ENCODE measurements at places on chromosomes 6 and 20. TPM values are rescaled to one million over a fixed set of nuclear protein-coding genes. Genes with fewer than 3 reads are reported as not detected.

DNA sequence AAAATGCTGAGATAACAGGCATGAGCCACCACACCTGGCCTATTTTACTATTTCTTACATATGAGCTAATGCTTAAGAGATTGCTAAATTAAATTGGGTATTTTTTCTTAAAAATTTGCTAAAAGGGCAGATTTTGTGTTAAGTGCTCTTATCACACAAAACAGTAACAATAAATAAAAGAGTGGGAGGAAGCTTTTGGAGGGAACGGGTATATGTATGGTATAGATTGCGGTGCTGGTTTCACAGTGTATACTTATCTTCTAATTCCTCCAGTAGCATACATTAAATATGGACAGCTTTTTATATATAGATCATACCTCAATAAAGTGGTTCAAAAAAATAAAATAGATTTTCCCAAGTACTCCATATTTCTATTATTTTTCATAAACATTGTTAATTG is 39.4 kb upstream of the FABP7 start:
- ATAC-seq = no peak

DNA sequence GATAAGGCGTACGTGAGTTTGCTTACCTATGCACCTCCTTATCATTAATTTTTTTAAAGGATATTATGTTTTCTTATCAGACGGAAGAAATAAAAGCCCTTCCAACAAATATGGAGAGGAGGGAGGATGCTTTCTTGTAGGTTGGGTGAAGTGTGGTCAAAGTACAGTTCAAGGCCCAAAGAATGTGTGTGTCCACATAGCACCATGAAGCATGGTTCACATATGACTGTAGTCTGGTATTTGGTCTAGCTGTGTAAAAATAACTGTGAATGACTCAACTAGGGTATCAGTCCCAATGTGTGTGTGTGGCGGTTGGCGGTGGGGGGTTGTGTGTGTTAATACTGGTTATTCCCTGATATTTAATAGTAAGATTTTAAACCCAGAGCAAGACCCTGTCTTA is 212.7 kb downstream of the TMEM242 start:
- no peak for ATAC-seq

GRCh38 chr6:32775071-32775470 is 11.7 kb upstream of the HLA-DQB2 start:
- ATAC-seq = peak; percentile 31

The TMEM14A gene
- 17.2 TPM for total RNA-seq

DNA sequence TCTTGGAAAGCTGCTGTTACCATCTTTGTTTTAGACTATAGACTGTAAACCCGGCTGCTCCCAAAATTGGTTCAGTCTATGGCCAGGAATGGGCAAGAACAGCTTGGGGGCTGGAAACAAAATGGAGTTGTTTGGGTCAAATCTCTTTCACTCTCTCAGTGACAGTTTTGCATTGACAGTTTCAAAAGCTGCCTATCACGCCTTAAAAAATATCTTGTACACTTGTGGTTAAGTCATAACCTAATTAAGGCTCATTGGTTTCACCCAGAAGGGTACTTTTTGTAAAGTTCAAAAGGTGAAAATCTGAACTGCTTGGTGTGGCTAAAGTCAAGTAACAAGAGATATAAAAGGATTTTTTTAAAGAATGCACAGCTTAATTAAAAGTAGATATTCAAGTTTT is 76.1 kb upstream of the PRL start:
- ATAC-seq = no peak

- ATAC-seq = peak; percentile 30
These were observed 87.5 kb downstream of the ZFP64 start for GRCh38 chr20:52103913-52104545.

DNA sequence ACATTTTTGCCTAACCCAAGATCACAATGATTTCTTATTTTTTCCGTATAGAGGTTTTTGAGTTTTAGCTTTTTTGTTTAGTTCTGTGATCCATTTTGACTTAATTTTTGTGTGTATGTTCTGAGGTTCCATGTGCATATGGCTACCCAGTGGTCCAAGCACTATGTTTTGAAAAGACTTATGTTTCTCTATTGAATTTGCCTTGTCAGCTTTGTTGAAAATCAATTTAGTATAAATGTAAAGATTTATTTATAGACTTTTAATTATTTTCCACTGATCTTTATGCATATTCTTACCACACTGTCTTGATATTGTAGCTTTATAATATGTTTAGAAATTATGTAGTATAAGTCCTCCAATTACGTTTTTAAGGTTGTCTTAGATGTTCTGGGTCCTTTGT is 10.2 kb downstream of the TM9SF4 start:
- ATAC-seq = no peak

The LZTS3 gene
- total RNA-seq = 17.8 TPM

- no peak for ATAC-seq
These were observed 631.3 kb upstream of the IMPG1 start for GRCh38 chr6:76703786-76704185.

The MUCL3 gene
- total RNA-seq = 0.29 TPM

DNA sequence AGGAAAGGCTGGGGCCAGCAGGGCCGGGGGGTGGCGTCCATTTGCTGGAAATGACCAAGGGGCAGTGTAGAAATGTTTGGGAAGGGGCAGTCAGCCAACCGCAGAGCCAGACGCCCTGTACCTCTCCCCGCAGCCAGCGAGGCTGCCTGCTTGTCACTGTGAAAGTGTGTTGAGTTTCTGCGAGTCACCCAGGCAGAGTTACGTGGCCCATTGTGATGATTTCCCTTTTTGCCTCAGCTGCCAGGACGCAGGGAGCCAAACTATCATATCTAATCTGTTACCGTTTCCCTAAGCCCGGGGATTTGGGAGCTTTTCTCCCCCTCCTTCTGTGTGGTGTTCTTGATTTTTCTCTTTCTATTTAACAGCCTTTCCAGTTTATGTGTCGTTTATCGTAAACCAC is 67.9 kb upstream of the STX16 start:
- no peak for ATAC-seq

DNA sequence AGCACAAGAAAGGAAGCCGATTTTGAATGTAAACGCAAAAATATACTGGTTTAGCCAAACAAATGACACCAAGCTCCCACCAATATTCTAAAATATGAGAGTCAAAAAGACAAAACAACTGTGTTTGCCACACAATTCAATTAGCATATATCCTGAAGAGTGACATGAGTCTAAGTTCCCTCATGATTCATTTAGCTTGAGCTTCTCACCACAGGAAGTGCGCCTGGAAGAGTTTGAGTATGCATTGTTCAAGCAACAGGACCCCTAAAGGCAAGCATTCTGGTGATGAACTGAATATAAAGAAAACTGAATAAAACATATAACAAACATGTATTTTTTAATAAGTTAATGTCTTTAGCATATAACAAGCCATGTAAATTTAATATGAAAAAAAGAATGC is 115.2 kb upstream of the RUNX2 start:
- ATAC-seq = no peak

DNA sequence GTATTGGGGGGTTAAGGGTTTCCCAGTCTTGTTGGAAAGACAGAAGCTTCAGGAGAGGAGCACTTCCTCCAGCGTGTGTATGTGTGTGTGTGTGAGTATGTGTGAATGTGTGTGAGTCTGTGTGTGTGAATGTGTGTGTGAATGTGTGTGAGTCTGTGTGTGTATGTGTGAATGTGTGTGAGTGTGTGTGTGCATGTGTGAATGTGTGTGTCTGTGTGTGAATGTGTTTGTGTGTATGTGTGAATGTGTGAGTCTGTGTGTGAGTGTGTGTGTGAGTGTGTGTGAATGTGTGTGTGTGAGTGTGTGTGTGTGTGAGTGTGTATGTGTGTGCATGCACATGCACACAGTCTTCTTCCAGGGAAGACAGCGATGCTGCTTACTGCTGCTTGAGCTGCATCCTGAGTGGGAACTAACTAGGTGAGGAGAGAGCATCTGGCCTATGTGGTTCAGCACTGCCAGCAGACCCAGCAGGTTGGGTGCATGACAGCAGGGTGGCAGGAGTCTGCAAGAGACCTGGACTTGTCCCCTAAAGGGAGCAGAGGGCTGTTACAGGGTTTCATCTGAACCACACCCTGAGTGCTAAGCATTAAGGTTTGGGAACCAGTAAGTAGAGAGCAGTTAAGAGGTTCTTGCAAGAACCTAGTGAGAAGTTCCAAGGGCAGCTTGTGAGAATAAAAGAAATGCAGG is 22.7 kb upstream of the CCND3 start:
- ATAC-seq = no peak

The CTAGE9 gene
- not detected for total RNA-seq

GRCh38 chr6:35948725-35949124 is 27.8 kb upstream of the SRPK1 start:
- ATAC-seq = no peak

DNA sequence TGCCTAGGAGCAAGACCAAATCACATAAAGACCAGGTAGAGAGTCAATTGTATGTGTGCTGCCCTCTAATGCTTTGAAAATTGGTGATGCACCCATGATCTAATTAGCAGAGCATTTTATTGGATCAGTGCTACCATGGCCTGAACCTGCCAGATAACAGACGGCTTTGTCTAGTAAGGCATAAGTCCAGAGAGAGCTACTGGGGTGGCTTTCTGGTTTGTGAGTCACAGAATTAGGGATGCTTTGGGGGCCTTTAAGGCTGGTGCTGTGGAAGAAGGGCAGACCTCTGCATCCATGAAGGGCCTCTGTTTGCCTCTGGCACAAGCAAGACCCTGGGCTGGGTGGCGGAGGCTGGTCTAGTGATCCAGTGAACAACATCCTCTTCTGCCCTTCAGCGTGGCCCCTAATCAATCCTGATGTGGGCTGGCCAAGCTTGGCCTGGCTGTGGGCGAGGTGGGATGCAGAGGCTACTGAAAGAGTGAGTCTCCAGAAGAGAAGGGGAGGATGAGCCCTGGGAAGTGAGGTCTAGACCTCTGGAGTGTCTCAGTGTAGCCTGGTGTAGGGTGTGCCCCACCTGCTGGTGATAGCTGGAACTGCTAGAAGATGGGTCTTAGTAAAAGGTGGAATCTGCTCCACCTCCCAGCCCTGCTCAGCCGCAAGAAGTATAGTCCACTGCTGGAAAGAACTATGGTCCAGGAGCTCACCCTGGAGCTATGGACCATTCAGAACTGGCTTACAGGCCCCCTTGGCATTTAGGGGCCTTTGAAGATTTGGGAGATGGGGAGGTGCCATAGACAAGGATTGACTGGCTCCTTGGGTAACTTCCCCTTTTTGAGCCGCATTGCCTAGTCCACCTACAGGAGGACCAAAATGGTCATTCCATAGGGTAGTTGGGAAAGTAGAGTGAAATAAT is 36.7 kb upstream of the AAR2 start:
- ATAC-seq = peak; percentile 92

The CD164 gene
- total RNA-seq = 47.9 TPM

DNA sequence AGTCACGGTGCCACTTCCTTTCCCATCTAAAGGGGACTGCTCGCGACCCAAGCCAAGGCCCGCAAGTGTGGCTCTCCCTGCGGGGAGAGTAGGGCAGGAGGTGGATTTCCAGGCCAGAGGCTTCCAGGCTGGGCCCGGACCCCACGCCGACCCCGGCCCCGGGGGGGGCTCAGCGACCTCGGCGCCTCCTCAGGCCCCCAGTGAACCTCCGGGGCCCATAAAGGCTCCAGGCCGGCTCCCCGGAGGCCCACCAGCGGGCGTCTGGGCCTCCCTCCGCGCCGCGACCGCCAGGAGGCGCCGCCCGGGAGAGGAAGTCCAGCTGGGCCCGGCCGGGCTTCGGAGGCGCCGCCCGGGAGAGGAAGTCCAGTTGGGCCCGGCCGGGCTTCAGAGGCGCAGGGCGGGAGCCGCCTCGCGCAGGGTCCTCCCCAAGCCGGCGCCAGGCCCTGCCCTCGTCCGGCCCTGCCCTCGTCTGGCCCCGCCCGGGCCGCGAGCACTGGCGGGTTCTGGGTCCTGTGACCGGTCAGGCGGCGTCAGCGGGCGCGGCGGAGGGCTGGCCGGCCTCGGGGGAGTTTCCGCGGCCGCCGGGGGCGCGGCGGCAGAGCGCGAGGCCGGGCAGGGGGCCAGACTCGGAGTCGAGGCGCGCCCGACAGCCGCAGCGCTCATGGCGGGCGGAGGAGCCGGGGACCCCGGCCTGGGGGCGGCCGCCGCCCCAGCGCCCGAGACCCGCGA is at the start of gene RAB32:
Gene RAB32 (plus strand): TSS at position 623 of the 729 bp plus-strand sequence. CDS start 39 bp downstream, at position 662.
- peak; percentile 92 for ATAC-seq

The SYNGAP1 gene
- 18.7 TPM for total RNA-seq

GRCh38 chr6:66190858-66191257 is 483.8 kb upstream of the EYS start:
- no peak for ATAC-seq

The COL21A1 gene
- 0.73 TPM for total RNA-seq

GRCh38 chr6:147173675-147174308 is 30.4 kb upstream of the STXBP5 start:
- ATAC-seq = no peak

GRCh38 chr6:108710551-108710950 is 137.7 kb upstream of the ARMC2 start:
- ATAC-seq = no peak

GRCh38 chr20:21286775-21287174 is 16.4 kb upstream of the XRN2 start:
- no peak for ATAC-seq

GRCh38 chr6:122790423-122791309 is 1.6 kb downstream of the SMPDL3A start:
- no peak for ATAC-seq

- ATAC-seq = no peak
These were observed 60.1 kb downstream of the QKI start for GRCh38 chr6:163474581-163474980.

DNA sequence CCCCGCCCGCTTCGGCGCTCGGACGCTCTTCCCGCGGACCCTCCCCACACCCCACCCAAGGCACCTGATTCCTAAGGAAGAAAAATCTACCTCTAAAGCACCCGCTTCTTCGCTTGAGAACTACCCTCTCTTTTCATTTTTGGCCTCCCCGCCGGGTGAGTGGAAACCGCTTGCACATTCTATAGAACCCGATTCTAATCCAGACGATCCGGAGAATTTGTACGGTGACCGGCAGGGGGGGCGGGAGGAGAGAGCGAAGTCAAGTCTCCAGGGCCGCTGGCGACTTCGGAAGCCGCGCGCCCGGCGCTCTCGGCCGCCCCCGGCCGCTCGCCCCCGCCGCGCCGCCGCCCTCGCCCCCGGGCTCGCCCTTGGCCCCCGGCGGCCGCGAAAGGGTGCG is at the start of gene RBM24:
Gene RBM24 (plus strand): TSS at position 262 of the 397 bp plus-strand sequence. CDS start 221 bp downstream, outside the sequence.
- peak; percentile 78 for ATAC-seq

The NFATC2 gene
- 4.0 TPM for total RNA-seq

GRCh38 chr20:63129376-63129965 is 86.5 kb downstream of the YTHDF1 start:
- no peak for ATAC-seq

All from motor neuron (in vitro differentiated cells).